Right ventricle myocardium superior (tissue), 1 donor: ENCODE measurements at places on chromosomes 13 and 19. TPM values are rescaled to one million over a fixed set of nuclear protein-coding genes. Genes with fewer than 3 reads are reported as not detected.

- no peak for DNase-seq
Observed at GRCh38 chr19:49536921-49537462, 9.2 kb downstream of the RCN3 start.

- no peak for DNase-seq
Observed at GRCh38 chr19:13195678-13196077, 45.5 kb downstream of the IER2 start.

DNA sequence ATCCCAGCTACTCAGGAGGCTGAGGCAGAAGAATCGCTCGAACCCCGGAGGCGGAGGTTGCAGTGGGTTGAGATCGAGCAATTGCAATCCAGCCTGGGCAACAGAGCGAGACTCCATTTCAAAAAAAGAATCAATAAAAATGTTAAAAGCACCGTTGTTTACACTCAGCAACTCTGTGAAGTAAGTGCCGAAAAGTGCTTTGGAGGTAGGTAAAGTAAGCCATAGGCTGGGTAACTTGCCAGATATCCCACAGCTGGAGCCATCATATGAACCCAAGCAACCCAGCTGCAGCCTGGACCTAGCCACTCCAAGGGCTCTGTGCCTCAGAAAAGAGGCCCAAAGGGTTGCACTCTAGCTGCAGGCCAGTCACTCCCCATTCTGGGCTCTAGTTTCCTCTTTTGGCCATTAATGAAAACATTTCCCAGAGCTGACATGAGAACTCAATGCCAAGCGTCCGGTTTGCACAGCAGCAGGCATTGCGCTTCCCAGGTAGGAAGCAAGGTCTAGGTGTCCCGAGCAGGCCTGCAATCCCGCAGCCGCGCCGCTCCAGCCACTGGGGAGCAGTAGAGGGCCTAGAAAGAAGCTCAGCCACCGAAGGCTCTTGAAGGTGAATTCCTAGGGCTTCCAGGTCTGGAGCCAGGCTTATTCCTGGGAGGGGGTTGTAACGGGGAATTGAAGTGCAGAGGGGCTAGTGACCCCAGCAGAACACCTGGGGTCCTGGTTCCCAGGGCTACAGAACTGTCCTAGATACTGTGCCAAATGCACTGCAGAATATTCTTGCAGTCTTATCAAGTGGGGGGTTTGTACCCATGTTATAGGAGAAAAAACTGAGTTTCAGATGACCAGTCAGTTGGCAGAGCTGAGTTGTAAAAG, 4.1 kb upstream of the CD79A start:
- DNase-seq: peak; percentile 82

IL12RB1 gene
- total RNA-seq: 0.75 TPM

DNA sequence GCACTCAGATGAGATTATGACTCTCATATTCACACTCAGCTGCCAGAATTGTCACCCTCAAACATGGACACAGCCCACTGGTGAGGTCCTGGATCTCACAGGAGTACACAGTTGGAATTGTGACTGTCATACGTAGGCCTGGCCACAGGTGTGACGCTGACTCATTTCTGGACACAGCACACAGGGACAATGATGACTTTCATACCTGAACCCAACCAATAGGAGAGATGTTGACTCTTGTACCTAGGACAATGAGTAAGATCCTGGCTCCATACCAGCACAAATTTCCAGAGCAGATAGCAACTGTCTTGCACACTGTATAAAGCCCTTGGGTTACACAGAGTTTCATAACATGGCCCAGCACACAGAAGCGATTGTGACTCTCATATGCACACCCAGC, 46.4 kb downstream of the ZNF85 start:
- no peak for DNase-seq

ZNF780B gene
- 26.0 TPM for total RNA-seq

DNA sequence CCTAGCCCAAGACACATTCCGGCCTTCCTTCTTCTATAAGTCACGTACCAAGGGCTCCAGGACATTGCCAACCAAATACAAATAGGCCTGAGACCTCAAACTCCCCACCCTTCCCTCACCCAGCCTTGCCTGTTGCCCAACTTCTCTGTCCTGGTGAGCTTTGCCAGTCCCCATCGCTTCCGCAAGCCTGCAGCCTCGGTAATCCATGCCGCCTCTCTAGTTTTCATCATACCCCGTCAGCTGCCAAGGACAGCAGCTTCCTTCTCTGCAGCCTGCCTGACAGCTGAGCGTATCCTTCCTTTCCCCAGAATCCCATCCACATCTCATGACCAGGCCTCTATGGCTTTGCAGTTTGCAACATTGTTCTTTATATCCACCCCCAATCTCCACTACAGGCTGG, 36.6 kb upstream of the POMP start:
- DNase-seq: peak; percentile 64

DNA sequence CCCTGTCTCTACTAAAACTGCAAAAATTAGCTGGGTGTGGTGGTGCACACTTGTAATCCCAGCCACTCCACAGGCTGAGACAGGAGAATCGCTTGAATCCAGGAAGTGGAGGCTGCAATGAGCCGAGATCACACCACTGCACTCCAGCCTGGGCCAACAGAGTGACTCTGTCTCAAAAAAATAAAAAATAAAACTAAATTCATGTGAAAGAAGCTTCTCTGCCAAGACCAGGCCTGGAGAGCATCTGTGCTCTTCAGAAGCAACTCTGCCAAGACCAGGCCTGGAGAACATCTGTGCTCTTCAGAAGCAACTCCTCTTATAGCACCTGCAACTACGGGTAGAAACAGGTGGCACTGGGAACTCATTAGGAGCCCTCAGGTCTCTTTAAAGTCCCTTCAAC, 37.7 kb downstream of the CRYL1 start:
- DNase-seq: no peak

LHB gene
- not detected for total RNA-seq

DNA sequence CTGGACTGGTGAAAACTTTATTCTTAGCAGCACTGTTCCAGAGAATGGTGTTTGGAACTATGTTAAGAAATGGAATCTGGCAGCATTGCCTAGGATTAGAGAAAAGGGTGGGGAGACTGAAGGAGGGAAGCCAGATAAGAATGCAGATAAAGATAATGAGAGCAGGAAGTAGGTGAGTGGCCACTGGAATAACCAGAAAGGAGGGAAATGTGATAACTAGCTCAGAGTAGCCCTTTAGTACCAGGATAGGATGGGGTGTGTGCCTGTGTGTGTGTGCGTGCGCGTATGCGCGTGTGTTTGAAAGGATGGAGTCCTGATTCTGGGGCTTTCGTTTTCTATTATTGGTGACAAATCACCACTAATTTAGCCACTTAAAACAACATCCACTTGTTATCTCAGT, 33.4 kb upstream of the FRY start:
- DNase-seq: no peak

- peak; percentile 72 for DNase-seq
Observed at GRCh38 chr19:7904074-7905020, 670 bp downstream of the MAP2K7 start.

DNA sequence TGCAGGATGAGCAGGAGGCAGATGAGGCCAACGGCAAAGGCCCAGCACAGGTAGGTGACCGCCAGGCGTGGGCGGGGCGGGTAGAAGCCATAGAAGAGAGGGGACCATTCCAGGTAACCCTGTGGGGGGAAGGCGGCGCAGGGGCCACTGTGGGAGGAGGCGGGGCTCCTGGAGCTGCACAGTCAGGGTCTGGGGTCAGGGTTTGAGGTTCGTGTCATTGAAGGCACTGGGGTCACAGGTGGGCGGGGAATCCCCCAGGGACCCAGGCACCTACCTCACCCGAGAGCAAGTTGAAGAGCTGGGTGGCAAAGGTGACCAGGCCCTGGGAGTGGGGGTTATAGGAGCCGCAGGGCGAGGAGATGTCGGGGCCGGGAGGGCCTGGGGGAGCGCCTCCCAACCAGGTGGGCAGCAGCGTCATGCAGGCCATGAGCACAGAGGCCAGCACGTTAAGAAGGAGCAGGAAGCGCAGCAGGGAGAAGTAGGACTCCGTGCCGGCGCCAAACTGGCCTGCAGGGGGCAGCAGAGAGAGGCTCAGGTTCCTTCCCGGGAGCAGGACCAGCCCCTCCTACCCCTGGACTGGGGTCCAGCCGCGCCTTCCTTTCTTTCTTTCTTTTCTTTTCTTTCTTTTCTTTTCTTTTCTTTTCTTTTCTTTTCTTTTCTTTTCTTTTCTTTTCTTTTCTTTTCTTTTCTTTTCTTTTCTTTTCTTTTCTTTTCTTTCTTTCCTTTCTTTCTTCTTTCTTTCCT, 4.6 kb downstream of the TMC4 start:
- peak; percentile 96 for DNase-seq

KLK6 gene
- total RNA-seq: not detected

GRCh38 chr19:30060531-30061222, 118.6 kb downstream of the URI1 start:
- no peak for DNase-seq

ZNF556 gene
- not detected for total RNA-seq

GFY gene
- total RNA-seq: not detected

GRCh38 chr13:69903081-69903480, 204.5 kb upstream of the ATXN8OS start:
- DNase-seq: no peak

DNA sequence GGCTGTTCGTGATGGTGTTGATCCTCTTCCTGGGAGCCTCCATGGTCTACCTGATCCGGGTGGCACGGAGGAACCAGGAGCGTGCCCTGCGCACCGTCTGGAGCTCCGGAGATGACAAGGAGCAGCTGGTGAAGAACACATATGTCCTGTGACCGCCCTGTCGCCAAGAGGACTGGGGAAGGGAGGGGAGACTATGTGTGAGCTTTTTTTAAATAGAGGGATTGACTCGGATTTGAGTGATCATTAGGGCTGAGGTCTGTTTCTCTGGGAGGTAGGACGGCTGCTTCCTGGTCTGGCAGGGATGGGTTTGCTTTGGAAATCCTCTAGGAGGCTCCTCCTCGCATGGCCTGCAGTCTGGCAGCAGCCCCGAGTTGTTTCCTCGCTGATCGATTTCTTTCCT, 12.2 kb upstream of the C19orf33 start:
- no peak for DNase-seq

GRCh38 chr13:43894438-43894837, 14.7 kb downstream of the LACC1 start:
- no peak for DNase-seq

DNA sequence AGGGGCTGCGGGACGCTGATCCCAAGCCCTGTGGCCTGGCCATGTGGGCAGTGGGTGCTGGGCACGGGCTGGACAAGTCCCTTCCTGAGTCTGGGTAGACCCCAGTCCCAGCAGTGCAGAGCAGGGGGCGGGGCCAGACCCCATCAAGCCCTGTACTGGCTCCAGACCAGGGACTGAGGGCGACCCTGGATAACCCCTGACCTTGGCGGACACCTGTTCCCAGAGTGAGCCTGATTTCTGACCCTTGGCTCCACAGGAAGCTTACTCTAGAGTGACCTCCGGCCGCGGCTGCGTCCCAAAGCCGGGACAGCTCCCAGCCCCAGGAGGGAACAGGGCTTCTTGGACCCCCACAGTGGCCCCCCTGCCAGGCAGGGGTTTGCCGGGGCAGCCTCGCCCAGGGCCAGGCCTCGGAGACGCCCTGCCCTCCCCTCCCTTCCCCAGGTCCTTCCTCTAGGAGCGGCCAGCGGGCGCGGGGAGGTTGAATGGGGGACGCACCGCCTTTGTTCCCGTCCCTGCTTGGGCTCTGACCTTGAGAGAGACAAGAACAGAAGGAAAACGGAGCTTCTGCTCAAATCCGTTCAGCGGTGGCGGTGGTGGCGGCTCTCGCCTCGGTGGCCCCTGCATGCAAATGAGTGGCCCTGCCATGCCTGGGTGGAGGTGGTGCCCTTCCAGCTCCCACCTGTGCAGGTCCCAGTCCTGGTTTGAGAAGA, 2.3 kb upstream of the EFNA2 start:
- DNase-seq: no peak

ZNF600 gene
- 2.6 TPM for total RNA-seq

PPM1N gene
- 0.75 TPM for total RNA-seq

GRCh38 chr19:7718668-7719067, 13.2 kb downstream of the CLEC4G start:
- DNase-seq: no peak

GRCh38 chr19:38583219-38583984, 34.4 kb downstream of the MAP4K1 start:
- no peak for DNase-seq

GRCh38 chr13:63614874-63615612, 2199.4 kb upstream of the PCDH20 start:
- no peak for DNase-seq

ZNF460 gene
- total RNA-seq: 23.0 TPM

DNA sequence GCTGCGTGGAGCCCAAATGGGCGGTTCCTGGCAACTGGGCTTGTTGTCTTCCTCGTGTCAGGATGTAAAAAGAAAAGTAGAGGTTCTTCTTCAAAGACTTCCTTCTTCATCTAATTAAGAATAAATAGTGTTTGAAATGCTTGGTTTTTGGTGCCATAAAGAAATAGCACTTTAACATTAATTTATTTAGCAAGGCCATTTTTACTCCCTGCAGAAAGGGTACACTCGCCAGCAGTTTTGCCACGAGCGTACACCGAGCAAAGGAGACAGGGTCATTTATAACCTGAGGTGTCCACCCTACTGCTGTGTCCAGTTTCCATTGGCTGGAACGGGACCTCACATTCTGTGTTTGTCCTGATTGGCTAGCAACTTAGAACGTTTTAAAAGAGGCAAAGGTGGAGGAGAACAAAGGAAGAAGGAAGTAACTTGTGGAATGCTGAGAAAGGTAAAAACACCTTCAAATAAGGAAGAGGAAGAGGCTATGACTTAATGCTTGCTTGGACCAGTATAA, 21.8 kb upstream of the OR10H1 start:
- DNase-seq: peak; percentile 47

GRCh38 chr19:29323440-29324290, 110.7 kb upstream of the UQCRFS1 start:
- DNase-seq: no peak
